ENCODE measurements at places on chromosomes 1 and 21.

DNA sequence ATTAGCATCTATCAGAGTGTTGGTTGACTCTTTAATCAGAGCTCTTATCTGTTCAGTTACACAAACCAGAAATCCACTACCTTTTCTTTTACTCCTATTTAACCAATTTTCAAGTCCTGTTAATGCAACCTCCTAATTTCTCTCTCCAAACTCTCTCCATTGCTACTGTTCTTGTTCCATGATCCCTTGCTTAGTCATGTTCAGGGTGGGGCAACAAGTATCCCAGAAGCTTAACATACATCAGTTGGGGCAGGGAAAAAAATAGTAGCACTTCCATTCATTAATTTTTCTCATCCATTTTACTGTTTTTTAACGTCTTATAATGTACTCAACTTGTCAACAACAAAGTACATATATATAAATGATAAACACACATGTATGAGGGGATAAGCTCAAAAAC lies 111.2 kb upstream of the LBR start:
- DNase-seq: no peak

DNA sequence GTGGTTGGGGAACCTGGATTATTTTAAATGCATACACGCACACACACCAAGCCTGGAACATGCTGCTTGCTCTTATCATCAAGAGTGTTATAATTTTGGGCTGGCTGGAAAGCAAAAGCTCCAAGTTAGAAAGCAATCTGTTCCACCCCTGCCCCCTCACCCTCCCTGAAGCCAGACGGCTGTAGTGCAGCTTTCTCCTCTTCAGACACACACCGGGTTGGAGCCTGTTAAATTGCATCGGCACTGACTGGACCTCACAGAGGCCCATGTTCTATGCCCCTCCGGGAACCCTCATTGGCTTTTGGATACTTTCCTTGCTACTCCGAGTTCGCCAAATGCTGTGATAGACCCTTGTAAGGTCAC lies 90.6 kb upstream of the KCNJ15 start:
- DNase-seq: no peak

GRCh38 chr1:110426854-110427253 lies 19.4 kb upstream of the LAMTOR5 start:
- DNase-seq: no peak

GRCh38 chr1:211280910-211281309 lies 21.7 kb downstream of the RCOR3 start:
- DNase-seq: no peak

DNA sequence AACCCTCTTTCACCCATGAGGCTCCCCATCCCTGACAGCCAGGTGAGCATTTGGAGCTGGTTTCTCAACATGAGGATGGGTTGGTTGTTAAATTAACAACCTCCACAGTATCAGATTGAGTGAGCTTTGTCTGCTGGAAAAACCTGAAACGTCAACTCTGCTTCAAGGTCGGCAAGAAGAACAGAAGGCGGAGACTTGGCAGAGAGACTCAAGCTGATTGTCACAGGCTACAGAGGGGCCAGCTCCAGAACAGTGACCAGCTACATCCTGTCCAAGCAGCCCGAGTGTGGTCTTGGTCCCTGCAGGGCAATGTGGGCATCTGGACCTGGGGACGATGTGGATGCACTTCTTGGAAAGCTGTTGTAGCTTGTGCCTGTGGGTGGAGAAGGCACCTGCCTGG lies 36.6 kb upstream of the TMEM51 start:
- DNase-seq: no peak

- DNase-seq: no peak
Observed at GRCh38 chr1:202968895-202969295, 1.8 kb upstream of the CYB5R1 start.

DNA sequence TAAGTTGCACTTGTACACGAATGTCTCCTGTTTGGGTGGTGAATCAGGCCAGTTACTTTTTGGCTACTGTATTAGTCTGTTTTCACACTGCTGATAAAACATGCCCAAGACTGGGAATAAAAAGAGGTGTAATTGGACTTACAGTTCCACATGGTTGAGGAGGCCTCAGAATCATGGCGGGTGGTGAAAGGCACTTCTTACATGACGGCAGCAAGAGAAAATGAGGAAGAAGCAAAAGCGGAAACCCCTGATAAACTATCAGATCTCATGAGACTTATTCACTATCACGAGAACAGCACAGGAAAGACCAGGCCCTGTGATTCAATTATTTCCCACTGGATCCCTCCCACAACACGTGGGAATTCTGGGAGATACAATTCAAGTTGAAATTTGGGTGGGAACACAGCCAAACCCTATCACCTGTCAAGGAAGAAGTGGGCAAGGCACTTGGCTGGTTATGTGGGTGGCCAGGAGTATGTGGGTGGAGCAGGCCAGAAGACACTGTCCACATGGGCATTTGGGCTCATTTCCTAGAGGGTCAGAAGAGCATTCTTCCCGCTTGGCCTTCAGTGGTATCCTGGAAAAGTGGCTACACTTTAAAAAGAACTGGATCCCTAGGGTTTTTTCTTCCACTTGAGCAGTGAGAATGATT lies 228.8 kb downstream of the HHAT start:
- no peak for DNase-seq

GRCh38 chr1:157849229-157849875 lies 7.7 kb upstream of the CD5L start:
- no peak for DNase-seq

DNA sequence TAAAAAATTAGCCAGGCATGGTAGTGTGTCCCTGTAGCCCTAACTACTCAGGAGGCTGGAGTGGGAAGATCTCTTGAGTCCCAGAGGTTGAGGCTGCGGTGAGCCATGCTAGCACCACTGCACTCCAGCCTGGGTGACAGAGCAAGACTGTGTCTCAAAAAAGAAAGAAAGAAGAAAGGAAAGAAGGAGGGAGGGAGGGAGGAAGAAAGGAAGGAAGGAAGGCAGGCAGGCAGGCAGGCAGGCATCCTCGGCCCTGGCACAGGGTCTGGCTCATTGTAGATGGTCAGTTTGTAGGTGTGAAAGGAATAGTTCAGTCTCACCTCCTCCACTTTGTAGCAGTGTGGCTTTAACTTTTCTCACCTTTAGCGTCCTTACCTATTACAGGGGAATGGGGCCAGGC lies 25.0 kb downstream of the NAV1 start:
- no peak for DNase-seq

DNA sequence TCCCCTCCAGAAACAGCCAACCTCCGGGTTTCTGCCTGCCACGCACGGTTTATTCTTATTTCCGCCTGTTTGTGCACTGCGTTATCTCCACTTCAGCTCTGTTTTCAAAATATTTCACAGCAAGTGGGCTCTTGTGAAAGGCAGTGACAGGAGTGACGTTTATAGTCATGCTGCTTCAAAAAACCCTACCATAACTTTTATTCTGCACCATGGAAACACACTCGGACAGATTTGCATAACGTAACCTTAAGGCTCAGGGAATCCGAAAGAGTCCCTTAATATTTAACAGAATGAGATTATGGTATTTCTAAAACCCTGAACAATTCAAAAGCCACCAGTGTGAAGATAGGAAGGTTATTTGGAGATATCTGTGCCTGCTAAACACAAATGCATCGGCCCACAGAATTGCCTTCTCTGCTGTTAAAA lies 782 bp upstream of the SDE2 start:
- peak; percentile 29 for DNase-seq

- peak; percentile 10 for DNase-seq
Observed at GRCh38 chr1:46133781-46134350, 1.4 kb upstream of the PIK3R3 start.

DNA sequence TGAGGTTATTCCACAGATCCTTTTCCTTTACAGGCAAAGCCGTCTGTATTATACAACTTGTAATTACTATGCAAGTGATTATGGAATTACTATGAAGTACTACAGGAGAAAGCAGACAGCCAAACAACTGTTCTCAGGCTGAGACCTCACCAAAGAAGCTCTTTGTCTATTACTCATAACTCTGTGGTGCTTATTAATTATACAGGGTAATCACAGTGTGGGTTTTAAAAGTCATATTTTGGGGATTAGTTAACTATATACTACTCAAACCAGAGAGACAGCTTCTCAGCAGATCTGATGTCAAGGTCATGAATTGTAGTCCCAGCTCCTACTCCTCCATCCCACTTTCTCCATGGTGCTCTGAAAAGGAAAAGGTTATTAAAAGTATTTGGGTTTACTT lies 49.6 kb downstream of the CTTNBP2NL start:
- no peak for DNase-seq

GRCh38 chr1:38097284-38097898 lies 50.8 kb upstream of the POU3F1 start:
- no peak for DNase-seq

- DNase-seq: no peak
Observed at GRCh38 chr1:19645411-19646251, 1.5 kb downstream of the NBL1 start.

- DNase-seq: peak; percentile 3
Observed at GRCh38 chr1:34983700-34984355, 1.3 kb downstream of the TMEM35B start.

GRCh38 chr1:78526496-78526895 lies 35.7 kb downstream of the PTGFR start:
- DNase-seq: no peak

DNA sequence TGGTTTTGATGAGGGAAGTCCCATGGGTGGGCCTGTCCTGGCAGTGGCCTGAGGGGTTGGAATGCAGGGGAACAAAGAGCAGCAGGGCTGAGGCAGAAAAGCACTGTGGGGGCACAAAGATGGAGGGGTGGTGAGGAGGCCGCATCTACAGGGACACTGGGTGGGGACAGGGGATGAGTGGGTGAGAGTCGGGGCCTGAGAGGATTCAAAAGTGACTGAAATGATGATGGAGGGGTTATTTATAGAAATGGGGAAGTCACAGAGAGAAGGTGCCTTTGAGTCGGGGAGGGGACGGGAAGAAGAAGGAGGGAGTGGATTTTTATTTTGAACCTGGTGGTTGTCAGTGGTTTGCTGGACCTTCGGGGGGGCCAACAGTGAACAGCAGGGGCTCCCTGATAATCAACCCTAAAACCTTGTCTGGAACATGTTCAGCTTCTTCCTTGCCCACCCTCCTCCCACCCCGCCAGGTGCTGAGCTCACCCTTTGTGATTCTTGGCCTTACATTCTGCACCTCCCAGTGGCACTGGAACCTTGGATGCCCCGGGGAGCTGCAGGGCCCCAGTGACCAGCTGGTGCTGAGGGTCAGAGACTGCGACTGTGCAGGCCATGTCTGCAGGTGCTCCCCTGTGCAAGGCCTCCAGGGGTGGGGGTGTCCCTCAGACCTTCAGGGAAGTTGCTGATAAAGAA lies 42.9 kb downstream of the IER5 start:
- DNase-seq: no peak

DNA sequence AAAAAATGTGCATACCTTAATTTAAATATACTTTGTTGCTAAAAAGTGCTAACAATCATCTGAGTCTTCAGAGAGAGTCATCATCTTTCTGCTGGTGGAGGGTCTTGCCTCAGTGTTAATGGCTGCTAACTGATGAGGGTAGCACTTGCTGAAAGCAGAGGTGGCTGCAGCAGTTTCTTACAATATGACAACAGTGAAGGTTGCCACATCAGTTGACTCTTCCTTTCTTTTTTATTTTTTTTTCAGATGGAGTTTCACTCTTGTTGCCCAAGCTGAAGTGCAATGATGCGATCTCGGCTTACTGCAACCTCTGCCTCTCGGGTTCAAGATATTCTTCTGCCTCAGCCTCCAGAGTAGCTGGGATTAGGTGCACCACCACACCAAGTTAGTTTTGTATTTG lies 2.6 kb upstream of the CFAP45 start:
- no peak for DNase-seq

GRCh38 chr1:80375109-80375508 lies 1368.6 kb upstream of the ADGRL4 start:
- DNase-seq: no peak

DNA sequence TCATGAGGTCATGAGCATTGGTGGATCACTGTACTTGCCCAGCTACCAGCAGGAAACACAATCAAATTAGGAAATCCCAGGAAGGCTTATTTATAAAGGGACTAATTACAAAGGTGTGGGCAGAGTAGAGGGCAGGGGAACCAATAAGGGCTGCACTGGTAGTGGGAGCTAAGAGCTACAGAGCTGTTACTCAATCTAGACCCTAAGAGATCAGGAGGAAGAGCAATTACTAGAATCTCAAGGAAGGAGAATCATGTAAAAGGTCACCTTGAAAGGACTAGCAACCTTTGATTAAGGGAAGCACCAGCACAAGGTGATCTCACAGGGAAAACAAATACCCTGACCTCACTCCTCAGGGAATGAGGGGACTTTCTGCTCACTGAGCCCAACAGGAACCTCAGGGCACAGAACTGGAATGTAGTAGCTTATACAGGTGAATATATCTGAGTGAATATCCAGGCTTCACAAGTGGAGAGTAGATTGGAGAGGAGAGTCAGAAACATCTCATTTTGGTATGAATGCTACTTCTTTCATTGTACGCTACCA lies 66.8 kb downstream of the SAMSN1 start:
- DNase-seq: no peak

DNA sequence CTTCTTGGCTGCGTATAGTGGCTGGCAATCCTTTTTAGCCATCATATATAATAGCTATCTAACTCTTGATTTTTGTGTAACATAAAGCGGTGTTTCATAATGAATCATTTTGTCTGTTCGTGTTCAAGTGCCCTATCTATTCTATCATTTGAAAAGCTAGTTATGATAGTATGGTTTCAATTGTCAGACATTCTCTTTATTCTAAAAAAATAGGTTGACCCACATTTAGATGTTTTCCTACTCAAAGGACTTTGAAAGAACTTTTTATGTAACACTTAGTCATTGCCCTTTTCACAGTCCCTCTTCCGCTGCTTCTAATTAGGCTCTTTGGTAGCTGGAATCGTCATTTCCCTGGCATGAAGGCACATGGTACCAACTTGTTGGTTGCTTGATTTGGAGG lies 272.2 kb upstream of the B3GALT2 start:
- DNase-seq: no peak

DNA sequence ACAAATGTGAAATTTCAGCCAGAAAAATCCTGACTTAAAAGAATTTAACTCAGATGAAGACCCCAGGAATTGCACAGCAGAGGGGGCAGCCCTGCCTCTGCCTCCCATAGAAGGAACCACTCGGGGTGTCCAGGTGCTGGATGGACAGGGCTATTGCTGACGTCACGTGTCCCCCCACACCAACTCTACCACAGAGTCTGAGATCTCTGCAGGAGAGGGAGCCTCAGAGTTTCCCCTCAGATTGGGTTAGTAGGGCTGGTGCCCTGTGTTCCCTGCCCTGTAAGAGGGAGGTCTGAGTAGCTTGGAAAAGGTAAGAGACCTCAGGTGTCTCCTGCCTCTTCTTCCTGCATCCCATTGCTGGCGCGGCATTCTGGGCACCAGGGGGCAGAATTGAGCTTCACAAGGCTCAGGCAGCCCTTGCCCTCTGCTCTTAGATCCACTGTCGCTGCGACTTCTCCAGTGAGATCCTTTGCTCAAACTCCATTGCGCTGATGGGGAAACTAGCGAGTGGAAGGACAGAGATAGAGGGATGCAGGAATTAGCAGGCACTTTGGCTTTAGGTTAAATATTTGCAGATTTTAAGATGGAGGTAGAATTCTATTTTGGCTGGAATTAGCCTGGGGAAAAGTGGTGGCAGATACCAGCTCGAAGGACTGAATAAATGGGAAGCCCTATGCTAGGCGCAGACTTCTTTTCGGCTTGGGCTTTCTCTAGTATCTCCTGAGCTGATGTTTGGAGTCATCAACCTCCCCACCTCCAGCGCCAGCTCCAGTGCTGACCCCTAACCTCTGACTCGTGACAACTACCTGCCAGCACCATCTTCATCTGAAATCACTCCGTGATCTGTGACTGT lies 42.8 kb upstream of the DMBX1 start:
- DNase-seq: peak; percentile 40
